Activated CD4-positive, CD25-positive, alpha-beta regulatory T cell (primary cell): ENCODE measurements at places on chromosomes 1 and 21.
A peak's percentile ranks its signal among the peaks of the same experiment; 100 is the strongest.

DNA sequence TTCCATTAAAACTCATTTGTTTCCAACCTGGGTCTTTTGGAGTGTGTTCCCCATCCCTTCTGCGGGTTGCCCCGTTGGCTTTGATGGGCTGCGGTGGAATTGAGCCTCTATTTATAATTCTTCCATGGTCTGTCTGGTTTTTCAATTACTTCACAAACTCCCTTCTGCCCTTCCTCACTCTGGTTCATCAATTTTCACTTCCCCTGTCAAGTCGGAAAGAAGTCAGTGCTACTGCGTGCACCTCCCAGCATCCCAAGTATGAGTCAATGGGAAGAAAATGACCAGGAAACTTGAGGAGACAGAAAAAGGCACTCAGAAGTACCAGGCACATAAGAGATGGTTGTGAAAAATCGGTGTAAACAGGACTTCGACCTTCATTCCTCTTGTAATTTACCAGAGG is 126.2 kb downstream of the KAZN start:
- DNase-seq = no peak

DNA sequence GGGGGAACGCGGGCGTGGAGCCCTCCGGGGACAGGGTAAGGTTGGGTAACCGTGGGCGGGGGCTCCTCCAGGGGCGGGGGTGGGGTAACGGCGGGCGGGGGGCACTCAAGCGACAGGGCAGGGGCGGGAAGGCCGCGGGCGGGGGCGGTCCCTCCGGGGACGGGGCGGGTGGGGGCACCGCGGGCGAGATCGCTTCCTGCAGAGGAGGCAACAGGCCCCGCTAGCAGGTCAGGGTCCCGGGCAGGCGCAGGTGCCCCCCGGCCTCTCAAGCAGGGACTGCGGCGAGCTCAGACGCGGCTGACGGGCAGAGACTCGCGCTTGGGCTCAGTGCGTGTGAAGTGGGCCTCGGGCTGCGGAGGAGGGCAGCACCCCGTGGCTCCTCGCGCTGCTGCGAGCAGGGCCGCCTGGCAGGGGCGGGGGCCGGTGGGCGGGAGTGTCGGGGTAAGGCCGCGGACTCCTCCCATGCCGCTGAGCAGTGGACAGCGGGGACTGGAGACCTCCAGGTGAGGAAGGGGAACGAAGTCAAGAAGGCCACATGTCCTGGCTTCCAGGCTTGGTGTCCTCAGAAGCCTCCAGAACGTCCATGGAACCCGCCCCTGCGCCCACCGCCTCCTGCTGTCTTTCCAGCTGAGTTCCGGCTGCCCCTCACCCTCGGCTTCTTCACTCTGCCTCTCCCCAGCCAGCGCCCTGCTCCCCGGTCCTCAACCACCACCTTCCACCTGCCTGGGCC is 627 bp upstream of the GNB1 start:
- peak; percentile 74 for DNase-seq

DNA sequence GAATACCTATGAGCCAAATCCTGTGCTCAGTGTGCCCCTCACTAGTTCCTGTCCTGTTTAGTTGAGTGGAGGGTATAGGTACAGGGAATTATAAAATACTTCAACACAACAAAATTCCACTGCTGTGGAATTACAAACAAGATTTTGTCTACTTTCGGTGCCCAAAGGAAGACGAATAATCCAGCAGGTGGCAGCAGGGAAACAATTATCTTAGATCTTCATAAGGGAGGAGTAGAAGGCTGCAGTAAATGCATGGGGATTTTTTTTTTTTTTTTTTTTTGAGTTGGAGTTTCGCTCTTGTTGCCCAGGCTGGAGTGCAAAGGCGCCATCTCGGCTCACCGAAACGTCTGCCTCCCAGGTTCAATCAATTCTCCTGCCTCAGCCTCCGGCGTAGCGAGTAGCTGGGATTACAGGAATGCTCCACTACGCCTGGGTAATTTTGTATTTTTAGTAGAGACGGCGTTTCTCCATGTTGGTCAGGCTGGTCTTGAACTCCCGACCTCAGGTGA is 2.0 kb upstream of the PIP5K1A start:
- DNase-seq = no peak

DNA sequence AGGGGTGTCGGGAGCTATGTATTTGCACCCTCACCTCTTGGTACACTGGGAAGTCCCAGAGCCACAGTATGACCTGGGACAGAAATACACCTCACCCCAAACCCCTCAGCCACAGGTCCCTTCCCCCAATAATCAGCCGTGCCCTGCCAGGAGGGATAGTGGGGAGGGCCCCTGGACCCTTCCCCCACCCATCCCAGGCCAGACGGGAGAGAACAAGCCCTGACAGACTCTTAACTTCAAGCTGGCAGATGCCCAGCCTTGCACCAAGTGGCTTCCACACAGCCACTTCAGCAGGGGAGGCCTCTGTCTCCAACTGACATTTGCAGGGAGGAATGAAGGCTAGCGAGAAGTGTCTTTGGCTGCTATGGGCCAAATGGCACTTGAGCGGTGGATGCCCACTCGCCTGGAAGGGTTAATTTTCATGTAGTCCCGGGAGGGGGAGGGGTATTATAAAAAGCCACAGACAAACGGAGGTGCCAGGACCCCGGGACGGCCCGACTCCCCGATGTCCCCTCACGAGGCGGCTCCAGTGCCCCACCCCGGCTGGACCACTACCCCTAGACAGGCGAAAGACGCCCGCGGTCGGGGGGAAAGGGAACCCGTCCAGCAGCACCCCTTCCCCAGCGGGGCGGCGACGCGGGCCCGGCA is 495 bp downstream of the SYNC start:
- DNase-seq = no peak

GRCh38 chr1:110058591-110058990 is 11.9 kb downstream of the ALX3 start:
- DNase-seq = no peak
